ENCODE measurements at places on chromosomes 7 and 10.
A peak's percentile ranks its signal among the peaks of the same experiment; 100 is the strongest.

GRCh38 chr10:87658858-87659555 is 671 bp upstream of the PAPSS2 start:
- DNase-seq, result no peak

GRCh38 chr10:5187867-5188266 is 2.9 kb upstream of the AKR1C8 start:
- DNase-seq, result no peak

- peak; percentile 41 for DNase-seq
These were observed 16.2 kb downstream of the KIFBP start for GRCh38 chr10:69004821-69005220.

DNA sequence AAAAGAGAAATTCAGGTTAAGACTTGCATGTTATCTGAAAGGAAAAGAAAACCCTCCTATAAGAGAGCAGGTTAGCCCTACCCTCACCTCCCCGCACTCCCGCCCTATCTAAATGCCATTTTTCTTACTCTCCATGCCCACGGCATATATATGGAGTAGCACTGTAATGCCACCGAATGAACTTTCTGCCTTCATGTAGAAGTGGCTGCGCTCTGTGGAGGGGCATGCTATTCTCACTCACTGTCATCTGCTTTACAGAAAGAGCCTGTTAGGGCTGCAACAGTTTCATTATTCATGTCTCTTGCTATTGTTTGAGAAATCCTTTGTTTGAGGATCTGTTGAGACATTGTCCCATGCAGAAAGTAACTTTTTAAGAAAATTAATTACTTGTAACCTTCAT is 1190.6 kb downstream of the SORCS1 start:
- DNase-seq, result no peak

GRCh38 chr7:31991846-31992245 is 78.4 kb downstream of the PDE1C start:
- no peak for DNase-seq

- DNase-seq, result no peak
These were observed 3.7 kb upstream of the ZNF800 start for GRCh38 chr7:127396184-127396583.

- DNase-seq, result no peak
These were observed 147.8 kb upstream of the UNC5B start for GRCh38 chr10:71064413-71065118.

GRCh38 chr10:26093229-26093628 is 123.3 kb upstream of the GAD2 start:
- no peak for DNase-seq

DNA sequence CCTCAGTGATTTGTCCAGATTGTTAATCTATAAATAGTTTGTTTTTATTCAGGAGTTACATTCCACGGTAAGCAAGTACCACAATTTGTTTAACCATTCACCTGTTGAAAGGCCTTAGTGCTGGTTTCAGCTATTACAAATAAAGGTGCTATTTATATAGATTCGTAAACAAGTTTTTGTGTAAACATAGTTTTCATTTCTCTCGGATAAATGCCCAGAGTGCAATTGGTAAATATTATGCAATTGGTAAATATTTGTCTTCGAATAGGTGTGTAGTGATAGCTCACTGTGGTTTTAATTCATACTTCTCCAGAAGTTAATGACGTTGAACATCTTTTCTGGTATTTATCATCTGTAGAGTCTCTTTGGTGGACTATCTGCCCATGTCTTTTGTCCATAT is 76.4 kb upstream of the RSU1 start:
- no peak for DNase-seq

DNA sequence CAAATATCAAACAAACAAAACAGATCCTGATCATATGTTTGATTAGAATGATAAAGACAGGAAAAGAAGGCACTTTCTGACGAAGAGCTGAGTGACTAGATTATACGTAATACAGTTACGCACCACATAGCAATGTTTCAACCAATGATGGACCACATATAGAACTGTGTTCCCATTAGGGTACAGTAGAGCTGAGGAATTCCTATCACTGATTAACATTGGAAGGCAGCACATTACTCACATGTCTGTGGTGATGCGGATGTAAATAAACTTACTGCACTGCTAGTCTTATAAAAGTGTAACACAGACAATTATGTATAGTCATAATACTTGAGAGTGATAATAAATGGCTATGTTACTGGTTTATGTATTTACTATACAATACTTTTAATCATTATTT is 98.3 kb downstream of the PTN start:
- peak; percentile 23 for DNase-seq

- DNase-seq, result no peak
These were observed 146.2 kb upstream of the LYZL1 start for GRCh38 chr10:29142516-29143314.

DNA sequence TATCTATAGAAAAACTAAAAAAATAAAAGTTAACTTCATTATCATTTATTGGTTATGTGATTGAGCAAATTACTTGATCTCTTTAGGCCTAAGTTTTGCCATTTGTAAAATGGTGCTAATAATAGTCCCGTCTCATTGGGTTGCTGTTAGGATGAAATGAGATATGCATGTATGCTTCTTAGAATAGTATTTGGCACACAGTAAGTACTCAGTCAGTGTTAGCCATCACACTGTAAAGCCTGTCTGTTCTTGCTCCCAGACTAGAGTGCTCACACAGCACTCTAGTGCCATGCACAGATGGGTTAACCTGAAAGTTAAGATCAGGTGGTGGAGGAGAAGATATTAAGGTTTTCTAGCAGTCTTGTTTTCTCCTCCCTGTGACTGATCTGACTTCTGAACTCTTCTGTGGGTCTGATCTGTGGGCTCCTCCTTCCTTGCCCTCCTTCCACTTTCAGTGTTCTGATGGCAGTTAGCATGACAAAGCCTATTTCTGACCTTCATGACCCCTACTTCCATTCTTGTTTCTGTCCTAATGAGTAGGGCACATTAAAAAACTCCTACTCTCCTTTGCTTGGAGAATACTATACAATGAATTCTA is 167.5 kb downstream of the RNLS start:
- DNase-seq, result no peak

- DNase-seq, result no peak
These were observed 261.4 kb upstream of the YAE1 start for GRCh38 chr7:39304668-39305405.

DNA sequence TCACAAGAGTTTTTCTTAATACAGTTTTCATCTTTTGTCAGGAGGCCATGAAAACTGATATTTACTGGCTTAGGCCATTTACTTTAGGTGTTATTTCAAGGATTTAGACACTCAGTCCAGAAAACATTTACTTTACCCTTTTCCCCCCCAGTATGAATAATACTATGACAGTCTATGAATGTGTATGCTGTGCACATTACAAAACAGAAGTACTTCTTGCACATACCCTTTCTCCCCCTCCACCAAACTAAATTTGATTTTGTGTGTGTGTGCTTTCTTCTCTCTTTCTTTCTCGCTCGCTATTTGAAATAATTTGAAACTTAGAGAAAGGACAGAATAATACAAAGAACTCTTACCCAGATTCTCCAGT is 41.3 kb downstream of the RBM33 start:
- DNase-seq, result no peak

DNA sequence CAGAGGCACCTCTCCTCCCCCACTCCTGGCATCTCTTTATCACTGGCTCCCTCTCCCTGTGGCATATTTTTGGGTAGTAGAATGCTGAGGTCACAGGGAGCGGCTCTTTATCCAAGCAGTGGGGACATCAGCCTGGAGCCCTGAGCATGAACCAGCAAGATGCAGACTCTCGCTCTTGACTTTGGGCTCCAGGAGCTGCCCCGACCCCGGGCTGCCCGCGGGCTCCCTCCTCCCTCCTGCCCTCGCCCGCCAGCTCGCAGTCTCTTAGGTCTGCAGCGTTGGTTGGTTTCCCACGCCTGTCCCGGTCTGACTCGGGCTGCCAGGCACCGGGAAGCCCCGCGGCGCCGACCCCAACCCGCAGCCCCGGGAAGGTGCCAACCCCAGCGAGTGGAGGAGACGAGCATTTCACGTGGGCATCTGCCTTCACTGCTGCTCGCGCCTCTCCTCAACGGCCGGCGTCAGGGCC is 1.3 kb downstream of the INSYN2A start:
- DNase-seq, result no peak

GRCh38 chr10:14601326-14601725 is 173.4 kb downstream of the FAM107B start:
- DNase-seq, result no peak

GRCh38 chr7:25963733-25964132 is 188.3 kb upstream of the NFE2L3 start:
- DNase-seq, result no peak

DNA sequence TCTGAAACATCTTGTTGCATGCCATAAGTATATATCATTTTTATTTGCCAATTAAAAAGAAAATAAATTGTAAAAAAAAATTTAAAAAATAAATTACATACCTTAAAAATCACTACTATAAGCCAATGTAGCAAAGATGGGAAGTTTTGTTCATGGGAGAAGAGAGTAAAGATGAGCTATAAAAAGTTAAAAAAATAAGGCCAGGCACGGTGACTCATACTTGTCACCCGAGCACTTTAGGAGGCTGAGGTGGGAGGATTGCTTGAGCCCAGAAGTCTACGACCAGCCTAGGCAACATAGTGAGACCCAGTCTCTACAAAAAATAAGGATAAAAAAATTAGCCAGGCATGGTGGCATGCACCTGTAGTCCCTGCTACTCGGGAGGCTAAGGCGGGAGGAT is 8.4 kb upstream of the STK32C start:
- no peak for DNase-seq

DNA sequence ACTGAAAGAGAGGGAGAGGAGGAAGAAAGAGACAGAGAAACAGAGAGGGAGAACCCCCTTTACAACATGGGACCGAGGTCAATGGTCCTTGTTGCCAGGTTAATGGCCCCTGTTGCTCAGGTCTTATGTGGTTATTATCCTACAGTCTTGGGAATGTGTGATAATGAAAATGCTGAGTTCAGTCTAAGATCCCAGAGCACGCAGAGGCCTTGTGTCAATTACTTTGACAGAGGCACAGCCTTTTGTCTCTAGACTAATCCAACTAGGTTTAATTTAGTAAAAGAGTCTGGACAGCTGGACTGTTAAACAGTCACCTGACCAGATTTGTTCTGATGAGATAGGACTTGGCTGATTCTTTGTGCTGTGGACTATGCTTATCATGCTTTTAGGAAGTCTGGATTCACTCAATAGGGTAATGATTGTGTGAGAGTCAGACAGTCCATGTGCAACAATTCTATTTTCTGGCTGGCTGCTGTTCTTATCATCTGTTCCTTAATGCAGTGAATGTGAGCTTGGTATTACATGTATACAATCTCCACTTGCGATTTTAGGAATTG is 157.4 kb upstream of the MAGI2 start:
- no peak for DNase-seq

GRCh38 chr7:151226560-151226874 is 488 bp downstream of the ABCF2 start:
- DNase-seq, result no peak

DNA sequence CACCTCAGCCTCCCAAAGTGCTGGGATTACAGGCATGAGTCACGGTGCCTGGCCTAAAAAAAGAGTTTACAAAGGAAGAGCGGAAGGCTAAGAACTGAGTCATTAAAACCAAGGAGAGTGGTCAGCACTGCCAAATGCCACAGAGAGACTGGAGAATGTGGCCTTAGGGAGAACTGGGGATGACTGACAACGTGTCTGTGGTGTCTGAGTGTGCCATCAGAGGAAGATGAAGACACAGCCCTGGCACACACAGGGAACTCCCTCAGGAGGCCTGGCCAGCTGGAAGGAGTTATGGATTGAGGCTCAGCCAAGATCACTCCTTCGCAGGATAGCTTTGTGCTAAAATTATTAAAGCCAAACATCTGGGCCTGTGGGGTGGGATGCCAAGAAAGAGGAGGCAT is 3.9 kb upstream of the INA start:
- peak; percentile 92 for DNase-seq

- DNase-seq, result no peak
These were observed 151.3 kb downstream of the CAMK1D start for GRCh38 chr10:12500381-12501303.

- no peak for DNase-seq
These were observed 66.1 kb upstream of the INPP5A start for GRCh38 chr10:132471484-132471883.

DNA sequence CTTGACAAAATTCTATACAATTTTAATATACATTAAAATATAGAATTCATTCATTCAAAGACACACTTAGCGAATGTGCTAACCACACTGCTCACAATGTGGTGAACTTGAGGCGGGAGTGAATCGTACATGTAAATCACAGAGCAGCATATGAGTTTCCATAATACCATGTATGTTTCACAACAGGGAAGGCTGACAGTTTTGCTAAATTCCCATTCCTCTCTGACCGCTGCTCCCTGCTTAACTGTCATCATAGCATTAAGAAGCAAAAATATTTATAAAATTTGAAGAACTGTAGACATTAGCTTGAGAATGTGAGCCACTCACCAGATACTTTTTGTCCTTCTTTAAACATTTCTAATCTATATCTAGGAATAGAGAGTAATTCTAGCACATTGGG is 763.3 kb downstream of the MAGI2 start:
- DNase-seq, result no peak

DNA sequence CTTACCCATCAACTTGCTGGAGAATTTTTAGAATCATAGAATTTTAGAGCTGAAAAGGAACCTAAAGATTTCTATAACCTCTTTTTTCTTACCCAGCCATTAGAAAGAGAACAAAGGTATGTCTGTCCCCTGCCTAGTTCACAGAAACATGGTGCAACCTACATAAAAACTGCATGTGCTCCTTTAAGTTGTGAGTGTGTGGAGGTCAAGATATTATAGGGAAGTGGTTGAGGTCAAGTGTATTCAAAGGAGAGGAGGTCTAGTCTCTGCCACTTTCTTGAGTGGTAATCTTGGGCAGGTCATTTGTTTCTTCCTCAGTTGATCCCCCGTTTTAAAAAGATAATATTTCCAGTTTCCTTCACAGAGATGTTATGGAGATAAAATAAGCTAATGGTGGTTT is 6.4 kb downstream of the UBTD1 start:
- no peak for DNase-seq

- DNase-seq, result peak; percentile 16
These were observed 68.8 kb upstream of the GSDME start for GRCh38 chr7:24825931-24826661.

GRCh38 chr10:69477968-69478597 is 26.8 kb downstream of the TSPAN15 start:
- no peak for DNase-seq

DNA sequence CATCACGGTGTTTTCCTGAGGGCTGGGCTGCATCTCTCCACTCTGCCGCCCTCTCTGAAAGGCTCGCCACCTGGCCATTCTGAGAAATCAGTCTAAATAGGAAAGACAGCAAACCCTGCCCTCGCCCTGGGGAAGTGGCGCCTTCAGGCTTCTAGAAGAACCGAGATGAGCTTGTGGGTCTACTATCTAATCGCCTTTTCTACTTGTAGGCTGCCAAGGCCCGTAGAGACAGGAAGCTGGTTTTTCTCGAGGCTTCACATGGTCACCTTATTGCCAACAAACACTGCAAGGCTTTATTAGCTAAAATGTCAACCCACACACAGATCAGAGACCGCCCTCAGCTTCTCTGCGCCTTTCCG is 21.4 kb downstream of the LAT2 start:
- DNase-seq, result no peak

- no peak for DNase-seq
These were observed 8.8 kb upstream of the SFTPA1 start for GRCh38 chr10:79601939-79602338.
